ENCODE measurements at places on chromosomes 3 and 15.

DNA sequence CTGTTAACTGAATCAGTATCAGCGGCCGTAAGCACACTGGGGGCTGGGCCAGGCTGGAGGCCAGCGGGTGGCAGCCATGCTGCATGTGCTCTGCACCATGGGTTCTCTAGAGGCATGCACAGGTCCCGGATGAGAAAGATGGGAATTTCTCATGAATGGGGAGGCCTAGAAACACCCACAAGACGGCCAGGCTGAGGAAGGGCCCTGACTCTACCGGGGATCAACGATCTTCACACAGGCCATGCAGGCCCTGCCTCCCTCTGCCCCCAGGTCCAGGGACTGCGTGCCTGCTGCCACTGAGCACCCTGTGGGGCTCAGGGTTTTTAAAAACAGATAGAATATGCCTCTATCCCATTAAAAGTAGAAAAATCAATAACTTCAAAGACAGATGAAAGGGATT is 32.7 kb downstream of the SLC41A3 start:
- no peak for DNase-seq

- DNase-seq: no peak
Measured at GRCh38 chr3:192545333-192545732, 182.0 kb downstream of the FGF12 start.

- no peak for DNase-seq
Measured at GRCh38 chr15:50873935-50874361, 34.5 kb upstream of the AP4E1 start.

GRCh38 chr3:111314898-111315297 is 227.1 kb upstream of the CD96 start:
- no peak for DNase-seq

GRCh38 chr3:192481638-192482037 is 245.7 kb downstream of the FGF12 start:
- no peak for DNase-seq

DNA sequence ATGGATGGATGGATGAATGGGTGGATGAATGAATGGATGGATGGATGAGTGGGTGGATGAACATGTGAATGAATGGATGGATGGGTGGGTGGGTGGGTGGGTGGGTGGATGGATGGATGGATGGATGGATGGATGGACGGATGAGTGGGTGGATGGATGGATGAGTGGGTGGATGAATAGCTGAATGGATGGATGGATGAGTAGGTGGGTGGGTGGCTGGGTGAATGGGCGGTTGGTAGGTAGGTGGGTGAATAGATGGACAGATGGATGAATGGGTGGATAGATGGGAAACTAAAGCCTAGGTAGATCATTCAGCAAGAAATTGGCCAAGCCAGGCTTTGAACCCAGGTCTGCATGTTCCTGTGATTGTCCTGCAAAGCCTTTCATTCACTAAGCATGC is 155.6 kb downstream of the WNT5A start:
- no peak for DNase-seq

DNA sequence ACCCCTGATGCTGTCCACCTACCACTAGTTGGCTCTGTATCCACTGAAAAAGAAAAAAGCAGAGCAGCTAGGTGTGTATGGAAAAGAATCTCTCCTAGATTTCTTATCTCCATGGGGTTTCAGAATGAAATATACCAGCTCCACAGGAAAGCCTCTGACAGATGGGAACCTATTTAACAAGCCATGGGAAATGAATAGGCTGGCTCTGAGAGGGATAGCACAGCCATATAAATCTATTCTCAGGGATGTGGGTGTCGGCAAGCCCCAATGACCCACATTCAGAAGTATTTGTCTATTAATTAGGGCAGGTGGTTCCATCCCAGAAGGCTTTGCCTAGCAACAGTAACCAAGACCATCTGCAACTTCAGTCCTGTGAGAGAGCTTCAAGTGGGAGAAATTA is 694.1 kb downstream of the AGBL1 start:
- no peak for DNase-seq

- DNase-seq: no peak
Measured at GRCh38 chr3:185172086-185173049, 19.5 kb upstream of the C3orf70 start.

- no peak for DNase-seq
Measured at GRCh38 chr3:24510030-24510648, 15.5 kb upstream of the THRB start.

DNA sequence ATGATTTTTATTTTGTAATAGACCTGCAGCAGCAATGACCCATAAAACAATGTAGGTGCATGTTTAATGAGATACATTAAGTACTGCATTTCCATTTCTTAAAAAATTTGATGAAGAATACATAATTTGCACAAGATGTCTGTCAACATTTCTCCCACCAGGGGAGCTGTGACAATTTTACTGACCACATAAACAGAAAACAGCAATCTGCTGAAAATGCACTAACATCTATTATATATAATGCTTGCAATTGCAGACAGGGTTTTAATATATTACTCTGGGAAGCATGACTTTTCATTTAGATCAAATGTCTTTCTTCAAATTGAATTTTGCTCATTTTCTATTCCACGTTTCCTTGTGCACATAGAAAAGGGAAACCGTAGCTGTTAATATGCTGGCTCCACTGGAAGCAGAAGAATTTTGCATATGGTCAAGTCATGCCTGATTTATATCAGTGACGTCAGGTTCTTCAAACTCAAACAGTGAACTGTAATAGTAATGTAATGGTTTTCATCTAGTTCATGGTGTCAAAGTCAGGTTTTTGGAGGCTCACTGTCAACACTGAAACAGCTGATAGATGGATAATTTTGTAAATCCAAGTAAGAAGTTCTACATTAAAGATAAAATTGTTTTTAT is 79.8 kb upstream of the IGF1R start:
- no peak for DNase-seq

GRCh38 chr3:132628157-132628556 is 31.1 kb downstream of the ACKR4 start:
- no peak for DNase-seq

- no peak for DNase-seq
Measured at GRCh38 chr15:90930861-90931574, 1.3 kb downstream of the HDDC3 start.

GRCh38 chr3:24129549-24129948 is 184.5 kb downstream of the NR1D2 start:
- DNase-seq: no peak

GRCh38 chr15:70508561-70509281 is 254.6 kb downstream of the UACA start:
- DNase-seq: no peak

GRCh38 chr3:15295506-15295905 is 36.9 kb downstream of the SH3BP5 start:
- DNase-seq: no peak

GRCh38 chr15:79897701-79898113 is 893 bp upstream of the MTHFS start:
- DNase-seq: no peak

DNA sequence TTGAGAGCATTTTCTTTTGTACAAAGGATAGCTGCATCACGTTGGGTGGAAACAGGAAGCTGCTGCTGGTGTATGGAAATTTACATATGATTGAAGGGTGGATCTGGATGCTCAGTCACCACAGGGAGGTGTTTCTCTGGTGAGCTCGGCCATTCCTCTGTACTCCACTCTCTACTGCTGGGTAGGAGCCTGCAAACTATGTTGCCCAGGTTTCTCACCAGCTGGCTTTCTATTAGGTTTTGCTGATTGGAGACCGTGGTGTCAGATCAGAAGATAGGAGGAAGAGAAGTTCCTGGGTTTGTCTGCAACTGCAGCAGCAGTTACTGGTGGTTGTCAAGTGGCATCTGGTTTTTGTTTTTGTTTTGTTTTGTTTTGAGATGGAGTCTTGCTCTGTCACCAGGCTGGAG is 61.7 kb downstream of the TAMM41 start:
- DNase-seq: no peak

- no peak for DNase-seq
Measured at GRCh38 chr15:61339516-61339915, 110.4 kb upstream of the RORA start.

GRCh38 chr3:100753846-100754245 is 44.6 kb downstream of the TFG start:
- no peak for DNase-seq

- DNase-seq: no peak
Measured at GRCh38 chr15:83489690-83490089, 42.5 kb downstream of the SH3GL3 start.

DNA sequence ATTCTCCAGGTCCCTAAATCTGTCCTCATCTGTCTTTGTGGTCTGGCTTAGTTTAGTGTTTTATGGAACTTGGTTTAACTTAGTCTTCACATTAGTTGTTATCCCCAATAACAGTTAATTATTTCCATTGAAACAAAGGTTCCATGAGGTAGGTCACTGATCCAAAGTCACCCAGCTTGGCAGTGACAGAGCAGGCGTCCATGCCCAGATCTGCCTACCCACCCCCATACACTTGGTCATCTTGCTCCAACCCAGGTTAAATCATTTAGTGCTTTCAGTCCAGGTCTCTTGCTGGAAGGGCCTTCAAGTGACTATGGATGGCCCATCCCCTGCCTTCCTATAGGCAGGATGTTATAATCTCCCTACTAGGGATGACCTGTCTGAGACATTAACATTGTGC is 127.4 kb downstream of the MYRIP start:
- no peak for DNase-seq

DNA sequence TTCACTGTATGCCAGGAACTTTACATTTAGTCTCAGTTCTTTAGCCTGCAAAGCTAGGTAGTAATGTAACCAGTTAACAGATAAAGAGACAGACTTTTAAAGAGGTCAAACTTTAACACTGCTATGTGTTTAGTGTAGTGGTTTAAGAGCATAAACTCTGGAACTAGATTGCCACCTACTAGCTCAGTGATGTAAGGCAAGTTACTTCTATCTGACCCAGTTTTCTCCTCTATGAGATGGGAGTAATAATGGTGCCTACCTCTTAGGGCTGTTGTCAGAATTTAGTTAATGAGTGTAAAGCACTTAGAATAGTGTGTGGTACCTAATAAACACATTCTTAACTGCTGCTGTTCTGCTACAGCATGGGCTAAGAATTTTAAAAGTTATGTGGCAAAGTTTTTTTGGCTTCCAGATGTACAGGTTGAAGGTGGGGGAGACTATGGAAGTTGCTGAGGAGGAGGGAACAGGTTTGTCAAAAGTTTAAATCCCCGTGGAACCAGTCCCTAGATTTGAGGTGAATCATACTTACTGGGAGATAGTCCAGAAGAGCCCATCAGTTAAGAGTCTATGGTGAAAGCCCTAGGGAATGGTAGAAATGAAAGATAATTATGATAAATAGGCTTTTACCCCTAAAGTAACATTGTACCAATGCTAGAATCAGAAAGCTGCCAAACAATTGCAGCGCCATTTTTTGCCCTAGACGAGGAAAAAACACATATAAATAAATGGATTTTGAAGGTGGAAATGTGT is 13.9 kb downstream of the TSC22D2 start:
- DNase-seq: no peak

DNA sequence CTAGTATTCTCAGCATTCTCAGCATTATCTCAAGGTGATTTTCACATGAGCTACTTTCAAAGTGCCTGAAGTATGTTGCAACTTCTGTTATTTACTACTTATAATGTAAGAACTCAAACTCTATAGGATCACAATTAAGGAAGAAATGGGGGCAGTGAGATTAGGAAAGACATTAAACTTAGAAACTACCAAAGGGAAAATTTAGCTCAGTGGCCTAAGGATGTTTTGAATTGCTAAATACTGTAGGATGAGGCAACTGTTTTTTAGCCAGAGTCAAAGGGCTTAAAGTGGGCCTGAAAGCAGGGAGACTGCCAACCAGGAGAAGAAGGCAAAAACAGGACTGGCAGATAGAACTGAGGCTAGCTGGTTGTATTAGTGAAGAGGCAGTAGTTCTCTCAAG is 55.5 kb upstream of the MBNL1 start:
- DNase-seq: no peak

DNA sequence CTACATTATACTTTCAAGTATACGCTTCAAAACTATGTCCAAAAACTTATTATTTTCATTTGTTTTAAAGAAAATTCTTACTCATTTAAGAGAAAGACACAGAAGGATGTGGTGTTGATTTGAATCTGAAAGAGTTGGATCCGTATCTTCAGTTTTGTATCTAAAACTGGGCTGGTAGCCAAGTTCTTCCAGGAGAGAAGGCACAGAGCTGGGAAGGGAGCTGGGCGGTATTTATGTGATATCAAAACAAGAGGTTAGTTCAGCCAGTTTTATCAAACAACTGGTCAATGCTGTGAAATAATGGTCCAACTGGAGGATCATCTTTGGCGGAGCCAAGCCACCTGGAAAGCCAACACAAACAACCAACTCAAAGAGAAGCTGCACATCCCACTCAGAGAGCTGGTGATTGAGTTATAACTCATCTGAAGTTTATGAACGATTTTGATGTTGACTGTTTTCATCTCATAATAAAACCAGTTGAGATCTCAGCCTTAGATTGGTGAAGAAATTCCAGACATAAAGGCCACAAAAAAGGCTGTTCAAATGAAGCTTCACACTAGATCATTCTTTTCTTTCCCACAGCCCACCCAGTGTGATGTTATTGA is 489.6 kb upstream of the RASGRP1 start:
- no peak for DNase-seq

DNA sequence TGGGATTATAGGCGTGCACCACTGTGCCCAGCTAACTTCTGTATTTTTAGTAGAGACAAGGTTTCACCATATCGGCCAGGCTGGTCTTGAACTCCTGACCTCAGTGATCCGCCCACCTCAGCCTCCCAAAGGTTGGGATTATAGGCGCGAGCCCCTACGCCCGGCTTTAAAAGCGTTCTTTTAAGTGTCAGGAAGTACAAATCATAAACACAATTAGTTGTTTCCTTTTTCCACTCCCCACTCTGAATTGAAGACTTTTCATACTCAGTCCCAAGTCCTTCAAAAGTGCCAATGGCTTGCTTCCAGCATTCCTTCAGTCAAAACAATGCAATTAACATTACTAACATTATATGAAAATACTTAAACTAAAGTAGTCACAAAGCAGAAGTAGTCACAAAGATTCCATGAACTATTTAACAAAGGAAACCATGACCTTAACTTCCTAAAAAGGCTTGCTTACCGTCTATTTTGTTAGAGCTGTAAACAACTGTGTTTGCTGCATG is 8.1 kb downstream of the WDR82 start:
- no peak for DNase-seq

DNA sequence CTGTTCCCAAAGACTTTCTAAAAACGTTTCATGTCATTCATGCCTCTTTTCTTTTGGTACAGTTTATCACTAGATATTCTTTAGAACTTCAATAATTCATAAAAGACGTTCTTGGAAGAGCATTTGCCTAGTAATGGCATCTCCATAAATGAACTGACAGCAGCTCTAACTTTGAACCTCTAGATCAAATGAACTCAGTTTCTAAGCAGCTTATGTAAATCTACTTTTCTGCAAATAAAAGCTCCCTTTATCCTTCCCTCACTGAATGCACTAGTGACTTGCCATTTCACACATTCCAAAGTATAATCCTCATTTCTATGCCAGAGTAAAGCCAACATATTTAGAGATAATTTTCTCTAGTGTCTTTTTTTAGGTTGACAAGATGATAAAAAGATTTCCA is 85.2 kb downstream of the ZMAT3 start:
- DNase-seq: no peak

- no peak for DNase-seq
Measured at GRCh38 chr3:31572236-31573004, 39.7 kb downstream of the STT3B start.

GRCh38 chr15:76377217-76377616 is 40.6 kb downstream of the ISL2 start:
- DNase-seq: no peak

GRCh38 chr15:63573533-63573932 is 23.7 kb upstream of the FBXL22 start:
- no peak for DNase-seq

Data from stimulated activated CD8-positive, alpha-beta memory T cell treated with anti-CD3 and anti-CD28 coated beads, Interleukin-7, amount 100 ng/mL, for 1 hour (primary cell).